ENCODE measurements at places on chromosomes 5 and 9.

DNA sequence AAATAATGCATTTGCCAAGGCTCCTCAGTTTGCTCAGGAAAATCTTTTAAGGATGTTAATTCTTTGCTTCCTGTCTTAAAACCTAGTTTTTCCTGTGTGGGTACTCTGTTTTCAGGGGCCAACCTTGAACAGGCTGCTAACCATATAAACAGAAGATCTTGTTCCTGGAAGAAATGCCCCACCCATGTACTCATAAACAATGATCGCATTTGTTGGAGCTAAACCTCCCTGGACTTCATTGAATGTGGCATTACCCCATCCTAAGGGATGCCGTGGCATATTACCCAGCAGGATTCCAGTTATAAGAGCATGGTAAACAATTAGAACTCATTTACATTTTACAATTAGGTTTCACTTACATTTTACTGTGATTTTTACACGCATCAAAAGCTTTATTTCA is 436.0 kb downstream of the ZNF608 start:
- DNase-seq = peak; percentile 18

- DNase-seq = peak; percentile 66
Measured at GRCh38 chr9:35906923-35907699, 1.1 kb downstream of the HRCT1 start.

GRCh38 chr5:179246227-179246626 is 99.0 kb downstream of the ADAMTS2 start:
- DNase-seq = no peak

GRCh38 chr9:87556821-87557220 is 59.2 kb downstream of the DAPK1 start:
- no peak for DNase-seq

DNA sequence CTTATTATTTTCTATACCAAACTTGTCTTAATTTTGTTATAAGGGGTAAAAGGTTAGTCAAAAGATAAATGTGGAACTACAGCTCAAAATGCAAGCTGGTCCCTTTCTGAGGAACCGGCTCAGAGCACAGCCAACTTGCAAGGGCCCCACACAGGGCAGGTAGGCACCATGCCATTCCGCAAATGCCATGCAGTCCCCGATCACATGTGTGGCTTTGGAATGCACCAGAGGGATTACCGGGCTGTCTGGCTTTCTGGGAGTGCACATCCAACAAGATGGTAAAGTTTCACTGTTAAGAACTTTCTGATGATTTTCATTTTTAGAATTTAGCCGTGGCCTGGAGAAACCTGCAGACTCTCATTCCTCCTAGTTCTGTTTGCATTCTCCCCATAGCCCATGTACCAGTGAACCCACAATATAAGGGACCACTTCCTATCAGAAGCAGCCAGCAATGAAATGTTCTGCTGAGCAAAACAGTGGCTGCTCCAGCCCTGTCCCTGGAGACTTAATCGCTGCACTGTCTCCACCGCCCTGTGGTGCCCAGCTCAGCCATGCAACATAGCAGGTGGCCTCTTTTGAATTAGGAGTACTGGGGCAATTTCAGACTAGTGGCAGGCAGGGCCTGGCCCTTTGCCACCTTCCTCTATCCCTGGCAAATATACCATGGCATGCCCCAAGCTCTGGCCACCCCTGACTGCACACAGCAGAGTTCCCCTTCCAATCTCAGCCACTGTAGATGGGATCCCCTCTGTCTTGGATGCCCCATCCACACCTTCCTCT is 11.4 kb downstream of the SHB start:
- no peak for DNase-seq

- DNase-seq = no peak
Measured at GRCh38 chr9:94528886-94529285, 26.0 kb upstream of the PCAT7 start.

GRCh38 chr9:110954822-110955291 is 83.4 kb downstream of the LPAR1 start:
- no peak for DNase-seq
